NCI-H774 (cell line): ENCODE measurements at places on chromosomes 5 and 9.

- no peak for DNase-seq
Measured at GRCh38 chr9:89801341-89801740, 196.5 kb downstream of the GADD45G start.

GRCh38 chr5:4078544-4078943 is 482.9 kb downstream of the IRX1 start:
- no peak for DNase-seq

DNA sequence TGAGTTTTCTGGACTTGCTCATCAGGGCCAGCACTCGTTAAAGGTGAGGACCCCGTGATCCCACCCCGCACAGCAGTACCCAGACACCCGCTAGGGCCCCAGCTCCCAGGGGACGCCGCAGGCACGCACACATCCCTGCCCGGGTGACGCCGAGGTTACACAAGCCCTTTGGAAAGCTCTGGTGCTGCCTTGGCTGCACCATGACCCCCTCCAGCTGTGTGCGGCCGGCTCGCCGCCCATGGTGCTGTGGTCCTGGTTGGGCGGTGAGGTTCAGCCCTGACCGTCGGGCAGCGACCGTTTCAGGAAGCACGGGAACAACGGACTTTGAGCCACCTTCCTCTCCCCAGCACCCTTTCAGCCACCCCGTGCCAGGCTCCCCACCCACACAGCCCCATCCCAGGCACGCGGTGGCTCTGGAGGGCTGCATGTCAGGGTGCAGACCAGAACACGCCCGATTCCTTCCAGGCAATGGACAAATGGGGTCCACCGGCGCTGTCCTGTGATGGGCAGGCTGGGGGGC is 7.5 kb upstream of the SLC12A7 start:
- DNase-seq, result no peak

- DNase-seq, result no peak
Measured at GRCh38 chr5:122478741-122479442, 166.9 kb downstream of the SNCAIP start.

- DNase-seq, result no peak
Measured at GRCh38 chr5:69525490-69525889, 32.9 kb downstream of the OCLN start.

- DNase-seq, result peak; percentile 70
Measured at GRCh38 chr5:10760096-10760920, 726 bp downstream of the DAP start.

GRCh38 chr9:92775466-92775865 is 10.8 kb upstream of the BICD2 start:
- no peak for DNase-seq

GRCh38 chr9:6695121-6695814 is 49.7 kb upstream of the GLDC start:
- no peak for DNase-seq

GRCh38 chr5:56384186-56384585 is 151.1 kb upstream of the ANKRD55 start:
- no peak for DNase-seq

DNA sequence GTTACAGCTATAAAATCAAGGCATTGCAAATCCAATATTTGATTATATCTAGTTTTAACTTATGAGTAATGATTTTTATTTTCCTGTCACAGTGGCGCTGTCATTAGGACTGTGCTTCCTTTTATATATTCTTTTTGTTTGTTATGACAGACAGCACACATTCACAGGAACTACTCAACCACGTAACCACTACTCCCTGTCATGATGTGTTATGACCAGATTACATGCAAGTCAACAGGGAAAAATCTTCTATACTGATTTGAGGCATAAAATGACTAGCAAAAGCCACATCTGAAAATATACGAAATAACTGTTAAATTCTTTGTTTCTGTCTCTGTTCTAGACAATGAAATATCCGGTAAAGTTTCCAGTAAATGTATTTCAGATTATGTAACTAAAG is 25.4 kb downstream of the SREK1 start:
- no peak for DNase-seq

GRCh38 chr5:140240987-140241706 is 61.8 kb downstream of the PFDN1 start:
- peak; percentile 68 for DNase-seq

- no peak for DNase-seq
Measured at GRCh38 chr5:144433893-144434292, 263.2 kb downstream of the KCTD16 start.

GRCh38 chr9:123336959-123337358 is 19.0 kb upstream of the CRB2 start:
- no peak for DNase-seq

- DNase-seq, result no peak
Measured at GRCh38 chr5:69489246-69489645, 3.3 kb upstream of the OCLN start.

- DNase-seq, result no peak
Measured at GRCh38 chr9:126704157-126704891, 90.6 kb downstream of the LMX1B start.

- no peak for DNase-seq
Measured at GRCh38 chr5:112254303-112254702, 164.8 kb downstream of the EPB41L4A start.

DNA sequence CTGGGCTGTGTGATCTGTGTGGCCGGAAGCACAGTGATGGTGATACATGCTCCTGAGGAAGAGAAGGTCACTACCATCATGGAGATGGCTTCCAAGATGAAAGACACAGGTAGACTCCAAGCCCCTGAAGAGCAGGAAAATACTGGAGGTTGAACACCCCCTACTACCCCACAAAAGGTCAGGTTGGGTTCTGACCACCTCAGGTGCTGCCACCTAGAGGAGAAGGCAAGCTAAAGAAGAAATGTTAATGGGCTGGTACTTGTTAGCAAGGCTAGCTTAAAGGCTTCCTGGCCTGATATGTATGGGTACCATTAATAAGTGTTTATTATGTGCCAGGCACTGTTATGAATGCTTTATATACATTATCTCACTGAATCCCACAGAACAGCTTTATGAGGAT is 11.7 kb downstream of the NIPAL4 start:
- no peak for DNase-seq

GRCh38 chr5:156164306-156164705 is 162.7 kb upstream of the SGCD start:
- no peak for DNase-seq

GRCh38 chr5:38263983-38264382 is 5.6 kb downstream of the EGFLAM start:
- DNase-seq, result no peak

- no peak for DNase-seq
Measured at GRCh38 chr5:148697180-148697808, 43.0 kb upstream of the HTR4 start.

DNA sequence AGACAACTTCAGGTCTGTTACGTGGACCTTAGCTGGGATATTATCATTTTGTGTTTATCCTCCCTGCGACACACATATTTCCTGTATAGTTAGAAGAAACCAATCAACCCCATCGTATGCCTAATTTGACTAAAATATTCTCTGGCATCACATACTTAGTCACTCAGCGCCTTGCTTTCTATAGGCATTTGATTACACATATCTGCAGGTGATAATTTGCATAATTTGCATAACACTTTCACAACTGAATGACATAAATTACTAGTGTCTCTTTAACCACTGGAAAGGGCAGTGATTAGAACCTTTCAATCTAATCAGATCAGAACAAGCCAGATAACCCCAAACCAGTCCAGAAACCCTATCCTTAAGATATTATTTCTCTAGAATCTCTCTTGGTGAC is 390.2 kb downstream of the TLR4 start:
- DNase-seq, result no peak

GRCh38 chr5:97534166-97534565 is 351.1 kb upstream of the RIOK2 start:
- peak; percentile 11 for DNase-seq

DNA sequence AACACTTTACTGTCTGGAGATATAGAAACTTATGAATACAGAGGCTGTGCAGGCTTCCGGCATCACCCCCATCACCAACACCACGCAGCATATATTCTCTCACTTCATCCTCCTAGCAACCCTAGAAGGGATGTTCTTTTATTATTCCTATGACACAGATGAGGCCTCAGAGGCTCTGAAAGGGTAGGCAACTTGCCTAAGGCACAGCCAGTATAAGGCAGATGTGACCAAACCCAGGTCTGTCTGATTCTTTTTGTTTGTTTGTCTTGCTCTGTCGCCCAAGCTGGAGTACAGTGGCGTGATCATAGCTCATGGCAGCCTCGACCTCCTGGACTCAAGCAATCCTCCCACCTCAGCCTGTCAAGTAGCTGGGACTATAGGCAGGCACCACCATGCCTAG is 22.8 kb upstream of the CORO2A start:
- DNase-seq, result peak; percentile 29

GRCh38 chr9:94783102-94783682 is 56.7 kb downstream of the AOPEP start:
- peak; percentile 68 for DNase-seq

DNA sequence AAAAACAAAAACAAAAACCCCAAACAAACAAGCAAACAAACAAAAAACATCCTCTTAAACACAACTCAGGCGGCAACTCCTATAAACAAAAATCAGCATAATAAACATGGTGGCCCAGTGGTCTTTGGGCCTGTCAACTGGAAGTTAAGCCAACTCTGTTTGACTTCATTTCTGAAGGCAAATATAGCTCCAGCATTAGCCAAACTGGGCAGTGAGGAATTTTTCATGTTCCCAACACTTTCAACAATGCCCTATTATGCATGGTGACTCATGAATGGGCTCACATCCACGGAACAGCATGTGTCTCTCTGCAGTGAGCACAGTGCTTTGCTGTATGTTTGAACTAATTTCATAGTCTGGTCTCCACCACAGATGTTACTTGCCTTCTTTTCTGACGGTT is 143.9 kb upstream of the STC2 start:
- DNase-seq, result no peak

- no peak for DNase-seq
Measured at GRCh38 chr9:5263351-5264218, 32.4 kb downstream of the INSL4 start.

DNA sequence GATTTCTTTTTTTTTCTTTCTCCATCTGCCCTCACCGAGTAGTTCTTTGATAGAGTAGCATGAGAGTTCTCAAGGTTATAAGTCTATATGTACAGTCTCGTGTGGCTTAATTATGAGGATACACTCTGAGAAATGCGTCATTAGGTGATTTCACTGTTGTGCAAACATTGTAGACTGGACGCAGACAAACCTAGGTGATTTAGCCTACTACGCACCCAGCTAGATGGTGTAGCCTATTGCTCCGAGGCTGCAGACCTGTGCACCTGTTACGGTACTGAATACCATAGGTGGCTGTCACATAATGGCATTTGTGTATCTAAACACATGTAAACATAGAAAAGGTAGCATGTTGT is 26.9 kb upstream of the CORO2A start:
- DNase-seq, result no peak

- no peak for DNase-seq
Measured at GRCh38 chr9:134940236-134941208, 22.8 kb upstream of the FCN1 start.

- no peak for DNase-seq
Measured at GRCh38 chr9:84780385-84780784, 110.9 kb downstream of the NTRK2 start.

GRCh38 chr5:113181853-113182490 is 205.4 kb downstream of the DCP2 start:
- no peak for DNase-seq

DNA sequence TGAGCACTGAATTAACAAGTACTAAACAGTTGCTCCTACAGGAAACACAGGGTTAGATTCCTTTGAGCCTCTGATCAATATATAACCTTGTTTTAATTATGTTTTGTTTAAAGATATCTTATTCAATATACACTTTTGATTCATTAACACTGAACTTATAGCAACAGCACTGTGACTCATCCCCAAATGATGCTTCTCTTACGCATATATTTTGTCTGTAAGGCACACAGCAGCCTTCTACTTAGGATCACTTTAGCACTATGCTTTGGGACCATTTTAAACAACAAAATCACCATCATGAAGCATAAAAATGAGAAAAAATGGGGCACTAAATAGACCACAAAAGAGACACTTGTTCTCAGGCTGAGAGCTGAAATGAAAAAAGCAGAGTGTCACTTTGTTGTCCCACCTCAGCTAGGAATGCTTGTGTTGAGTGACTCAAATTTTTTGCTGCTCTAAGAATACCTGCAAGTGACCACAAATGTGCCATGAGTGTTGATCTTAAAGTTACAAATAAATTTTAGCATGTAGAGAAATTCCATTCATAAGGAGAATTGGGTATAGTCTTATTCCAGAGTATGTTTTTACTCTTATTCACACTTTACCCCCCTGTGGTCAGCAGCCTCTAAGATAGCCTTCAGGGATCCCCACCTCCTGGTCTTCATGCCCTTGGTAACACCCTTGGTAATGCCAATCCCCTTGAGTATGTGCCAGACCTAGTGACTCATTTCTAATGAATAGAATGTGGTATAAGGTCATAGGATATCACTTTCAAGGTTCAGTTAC is 252.7 kb upstream of the IL12B start:
- no peak for DNase-seq

DNA sequence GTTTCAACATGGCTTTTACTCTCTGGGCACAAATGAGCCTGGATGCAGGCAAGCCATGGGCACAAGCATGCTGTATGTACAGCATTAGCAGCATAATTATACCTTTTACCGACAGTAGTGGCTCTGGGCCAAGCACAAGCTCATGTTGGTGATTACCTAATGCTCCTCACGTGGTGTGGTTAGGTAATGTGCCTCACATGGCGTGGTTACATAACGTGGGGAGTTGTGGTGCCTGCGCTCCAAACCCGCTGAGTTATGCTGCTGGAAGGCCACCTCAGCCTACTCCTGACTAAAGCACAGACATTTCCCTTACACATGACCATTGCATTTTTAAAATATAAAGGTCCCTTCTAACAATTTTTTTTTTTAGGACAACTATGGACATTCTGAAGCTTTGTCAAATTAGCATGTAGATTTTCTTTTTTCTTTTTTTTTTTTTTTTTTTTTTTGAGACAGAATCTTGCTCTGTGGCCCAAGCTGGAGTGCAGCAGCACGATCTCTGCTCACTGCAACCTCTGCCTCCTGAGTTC is 794.0 kb downstream of the EFNA5 start:
- no peak for DNase-seq

DNA sequence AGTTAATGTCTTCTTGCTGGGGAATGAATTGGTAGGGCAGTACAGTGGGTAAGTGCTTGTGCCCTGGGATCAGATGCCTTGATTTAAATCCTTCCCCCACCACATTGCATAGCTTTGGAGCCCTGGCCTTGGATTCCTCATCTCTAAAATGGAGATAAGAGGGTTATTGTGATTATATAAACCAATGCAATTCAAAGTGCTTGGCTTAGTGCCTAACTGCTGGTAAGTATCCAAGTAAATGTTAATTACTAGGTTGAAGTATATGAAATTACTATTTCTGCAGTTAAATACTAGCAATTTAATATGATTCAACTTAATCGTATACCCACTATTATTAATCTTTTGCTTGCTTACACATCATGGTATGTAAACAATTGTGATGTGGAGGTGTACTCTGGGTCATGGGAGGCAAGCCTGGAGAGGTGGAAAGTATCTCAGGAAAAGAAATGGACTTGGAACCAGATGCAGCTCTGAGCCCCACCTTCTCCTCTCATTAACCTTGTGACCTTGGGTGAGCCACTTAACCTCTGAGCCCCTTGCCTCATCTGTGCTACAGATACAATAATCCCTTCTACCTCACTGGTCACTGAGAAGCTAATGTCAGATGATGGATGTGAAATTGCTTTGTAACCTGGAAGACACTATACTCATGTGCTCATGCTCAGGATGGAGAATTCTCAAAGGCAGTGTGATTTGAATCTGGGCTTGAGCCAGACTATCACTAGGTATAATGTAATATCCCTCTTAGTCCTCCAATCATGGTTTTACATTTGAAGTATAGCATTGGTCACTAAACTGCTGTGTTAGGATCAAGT is 23.8 kb downstream of the NEUROG1 start:
- no peak for DNase-seq

- no peak for DNase-seq
Measured at GRCh38 chr5:140882591-140882899, 621 bp downstream of the PCDHA13 start.
